NCI-H1694 treated with DMSO at 0.1 percent for 48 hours (cell line): ENCODE measurements at places on chromosomes 3 and 15.

GRCh38 chr3:126136428-126137220, 43.8 kb downstream of the ALDH1L1 start:
- no peak for DNase-seq

DNA sequence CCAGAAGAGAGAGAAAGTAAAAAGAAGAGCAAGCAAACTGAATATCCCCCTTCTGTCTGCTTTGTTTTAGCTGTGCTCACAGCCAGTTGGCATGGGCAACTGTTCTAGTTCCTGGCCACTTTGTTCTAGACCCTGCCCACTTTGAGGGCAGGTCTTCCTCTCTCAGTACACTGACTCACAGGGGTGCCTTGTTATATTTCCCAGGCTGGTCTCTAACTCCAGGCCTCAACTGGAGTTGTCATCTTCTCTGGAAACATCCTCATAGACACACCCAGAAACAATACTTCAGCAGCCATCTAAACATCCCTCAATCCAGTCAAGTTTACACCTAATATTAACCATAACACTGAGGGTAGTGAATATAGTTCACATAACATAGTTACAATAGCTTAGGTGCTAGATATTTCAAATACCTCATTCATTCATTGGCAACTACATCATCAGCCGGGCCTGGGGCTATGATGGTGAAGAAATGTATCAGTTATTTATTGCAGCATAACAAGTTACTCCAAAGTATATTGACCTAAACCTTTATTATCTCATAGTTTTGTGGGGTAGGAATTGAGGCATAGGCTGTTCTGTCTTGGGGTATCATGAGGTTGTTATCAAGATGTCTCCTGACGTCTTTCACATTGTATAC, 106.0 kb downstream of the UBE2E2 start:
- no peak for DNase-seq

DNA sequence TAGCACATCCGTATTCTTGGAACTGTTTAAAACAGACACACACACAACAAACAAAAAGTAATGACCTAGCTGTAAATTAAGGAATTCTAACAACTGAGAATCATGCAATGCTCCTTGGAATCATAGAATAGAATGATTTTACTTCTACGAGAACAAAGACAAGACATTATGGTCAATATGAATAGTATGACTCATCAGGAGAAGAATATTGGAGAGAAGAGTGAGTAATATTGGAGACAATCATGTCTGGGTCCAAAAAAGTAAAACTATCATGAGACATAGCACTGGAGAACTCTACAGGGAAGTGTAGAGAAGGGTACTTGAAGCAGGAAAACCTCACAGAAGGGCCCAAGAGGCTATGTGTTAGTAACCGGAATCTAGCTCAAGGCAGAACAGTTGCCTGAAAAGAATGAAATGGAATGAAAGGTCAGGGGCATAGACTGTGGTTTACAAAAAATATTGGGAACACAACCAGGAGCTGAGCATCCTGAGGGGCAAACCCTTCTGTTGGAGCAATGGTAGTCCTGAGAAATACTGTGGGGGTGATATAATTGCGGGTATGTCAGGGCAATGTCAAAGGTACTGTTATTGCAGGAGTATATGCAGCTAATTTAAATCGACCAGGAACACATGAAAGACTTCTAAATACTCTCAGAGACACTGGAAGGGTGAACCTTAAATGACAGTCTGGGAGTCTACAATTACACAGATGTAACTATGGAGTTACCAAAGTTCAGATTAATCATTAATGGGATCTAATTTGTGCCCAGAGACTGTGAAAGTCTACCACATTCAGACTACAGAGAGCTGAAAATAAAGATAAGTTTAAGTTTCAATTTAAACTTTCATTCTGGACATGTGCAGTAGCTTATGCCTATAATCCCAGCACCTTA, 201.2 kb downstream of the BCHE start:
- DNase-seq = no peak

DNA sequence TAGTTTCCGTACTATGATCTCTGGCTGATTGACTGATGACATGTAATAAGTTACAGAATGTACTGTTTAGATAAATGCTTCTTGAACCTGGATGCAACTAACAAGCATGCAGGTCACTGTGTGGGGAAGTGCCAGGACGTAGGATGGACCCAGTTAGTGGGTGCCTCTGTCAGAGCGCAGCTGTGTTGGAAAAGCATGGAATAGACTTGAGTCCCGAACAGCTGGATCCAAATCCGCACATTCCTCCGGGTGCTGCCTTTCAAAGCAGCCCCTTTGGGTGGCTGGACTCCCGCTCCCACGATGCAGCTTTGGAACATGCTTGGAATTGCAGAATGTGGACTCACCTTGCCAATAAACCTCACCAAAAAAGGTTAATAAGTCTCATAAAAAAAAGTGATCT, 35.5 kb upstream of the ALDH1A3 start:
- no peak for DNase-seq

GRCh38 chr15:99017322-99017701, 9.7 kb upstream of the PGPEP1L start:
- DNase-seq = no peak

DNA sequence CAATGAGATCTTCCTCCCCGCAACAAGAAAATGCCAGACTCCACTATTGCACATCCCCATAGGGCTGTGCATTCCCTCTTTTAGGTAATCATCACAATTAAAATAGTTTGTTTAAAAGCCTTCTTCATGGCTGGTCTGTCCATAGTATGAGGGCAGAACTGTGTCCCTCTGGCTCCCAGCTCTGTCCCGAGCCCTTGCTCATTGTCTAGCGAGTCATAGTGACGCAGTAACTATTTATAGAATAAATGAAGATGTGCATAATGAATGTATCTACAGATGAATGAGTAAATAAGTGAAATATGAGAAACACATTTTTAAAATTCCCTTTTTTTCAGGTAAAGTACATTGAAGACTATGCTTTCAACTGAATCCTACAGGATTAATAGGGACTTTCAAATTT, 128.4 kb upstream of the TMC3 start:
- no peak for DNase-seq

DNA sequence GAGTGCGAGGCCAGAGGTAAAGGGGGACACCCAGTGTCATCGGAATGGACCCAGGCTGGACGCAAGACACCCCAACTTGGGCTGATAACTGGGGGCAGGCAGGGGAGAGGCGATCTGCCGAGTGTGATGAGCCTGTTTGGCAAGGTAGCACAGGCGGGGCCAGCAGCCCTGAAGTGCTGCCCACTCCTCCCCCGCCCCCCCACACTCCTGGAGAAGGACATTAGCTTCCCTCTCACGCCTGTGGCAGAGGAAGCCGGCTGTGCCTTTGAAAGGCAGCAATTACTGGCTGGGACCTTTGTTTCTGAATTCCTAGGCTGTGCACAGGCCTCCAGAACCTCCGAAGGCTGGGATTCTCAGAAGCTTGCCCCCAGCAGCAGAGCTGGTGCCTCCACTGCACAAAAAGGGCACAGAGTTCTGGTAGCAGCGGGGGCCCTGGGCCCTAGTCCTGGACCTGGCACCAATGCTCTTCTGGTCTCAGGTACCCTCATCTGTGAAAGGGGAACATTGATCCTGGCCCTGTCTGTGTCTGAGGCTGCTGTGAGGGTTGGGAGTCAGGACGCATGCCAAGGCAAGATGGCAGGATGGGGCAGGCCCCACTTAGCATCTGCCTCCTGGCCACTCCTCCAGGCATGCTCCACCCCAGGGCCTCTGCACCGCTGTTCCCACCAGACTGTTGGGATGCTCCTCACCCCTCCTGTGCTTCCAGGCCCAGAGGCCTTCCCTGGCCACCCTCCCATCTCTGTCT, 28.6 kb downstream of the IQSEC1 start:
- peak; percentile 39 for DNase-seq

- no peak for DNase-seq
These were observed 464.7 kb downstream of the PDCD6IP start for GRCh38 chr3:34263101-34263621.

DNA sequence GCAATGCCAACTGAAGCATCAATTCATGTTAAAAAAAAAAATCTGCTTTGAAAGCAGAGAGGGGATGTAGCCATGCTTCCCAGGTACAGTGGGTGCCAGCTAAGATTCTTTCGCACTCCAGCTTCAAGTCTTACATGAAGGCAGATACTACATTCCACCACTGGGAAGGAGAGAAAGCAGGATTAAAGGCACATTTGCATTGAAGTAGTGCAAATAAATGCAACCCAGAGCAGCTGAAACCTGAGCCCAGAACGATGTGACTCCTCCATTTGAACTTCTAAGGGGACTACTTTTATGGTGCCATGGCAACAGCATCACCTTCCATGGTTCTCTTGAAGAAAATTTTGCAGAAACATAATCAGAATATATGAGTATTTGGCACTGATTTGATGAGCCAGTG, 19.1 kb upstream of the GJD2 start:
- DNase-seq = no peak

GRCh38 chr15:76337696-76338485, 1.3 kb downstream of the ISL2 start:
- no peak for DNase-seq

DNA sequence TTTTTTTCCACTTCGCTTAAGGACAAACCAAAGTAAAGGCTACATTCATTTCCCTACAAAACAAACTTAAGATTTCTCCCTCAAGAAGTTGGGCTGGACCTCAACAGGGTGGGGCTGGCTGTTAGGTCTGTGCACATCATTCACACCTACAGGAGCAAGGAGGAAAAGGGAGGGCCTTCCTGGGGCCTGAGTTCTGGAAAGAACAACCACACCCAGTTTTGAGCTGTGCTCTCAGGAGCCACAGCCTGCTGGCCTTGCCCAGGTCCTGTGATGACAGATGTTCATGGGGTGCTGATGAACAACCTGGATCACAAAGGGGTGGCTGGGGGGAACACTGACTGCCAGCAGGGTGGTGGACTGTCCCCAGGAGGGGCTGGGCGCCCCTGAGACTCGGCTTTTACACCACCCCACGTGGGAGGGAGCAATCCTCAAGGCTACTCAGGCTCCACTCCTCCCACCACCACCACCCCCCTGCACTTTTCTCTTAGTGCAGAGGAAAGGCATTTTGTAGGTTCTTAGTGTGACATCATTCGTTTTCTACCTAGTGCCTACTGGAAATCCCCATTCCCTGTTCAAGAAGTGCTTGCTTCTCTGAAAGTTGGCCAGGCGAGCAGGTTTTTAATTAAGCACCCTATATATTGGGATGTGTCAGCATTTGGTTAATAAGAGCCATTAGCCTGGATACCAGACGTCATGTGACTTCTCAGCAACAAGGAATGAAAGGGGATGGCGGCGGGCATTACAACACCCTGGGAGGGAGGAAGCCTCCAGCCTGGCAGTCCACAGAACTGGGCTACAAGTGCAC, 35.7 kb downstream of the CCNB2 start:
- DNase-seq = no peak

- no peak for DNase-seq
These were observed 504.1 kb downstream of the NTRK3 start for GRCh38 chr15:87752250-87752951.

DNA sequence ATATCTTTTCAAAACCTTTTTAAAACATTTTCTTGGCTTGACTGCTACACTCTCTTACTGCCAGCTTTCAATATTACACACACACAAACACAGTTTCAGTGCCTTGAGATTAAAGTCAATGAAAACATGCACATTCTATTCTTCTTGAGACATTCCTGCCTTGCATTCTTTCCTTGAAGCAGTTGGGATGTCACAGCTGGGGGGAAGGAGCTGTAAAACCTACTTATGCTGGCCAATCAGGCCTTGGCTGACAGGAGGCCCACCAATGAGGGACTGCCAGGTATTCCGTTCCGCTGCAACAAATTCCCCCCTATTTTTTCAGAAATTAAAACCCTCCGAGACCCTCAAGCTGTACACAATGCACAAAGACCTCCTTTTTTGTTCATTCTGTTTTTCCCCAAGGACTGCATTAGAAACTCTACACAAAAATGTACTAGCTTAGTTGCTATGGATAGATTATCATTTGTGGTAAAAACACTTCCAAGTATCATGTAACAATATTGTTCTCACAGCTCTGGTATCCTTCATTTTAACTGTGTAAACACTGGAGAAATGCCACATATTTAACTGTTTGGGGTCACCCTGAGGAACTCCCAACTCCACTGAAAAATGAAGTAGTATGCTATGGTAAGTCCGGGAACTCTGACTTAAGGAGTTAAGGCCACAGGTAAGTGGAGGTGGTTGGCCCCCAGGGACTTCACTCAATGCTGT, 18.5 kb downstream of the FSTL1 start:
- DNase-seq = no peak
